NCI-H345 (cell line): ENCODE measurements at places on chromosomes 6 and 20.

DNA sequence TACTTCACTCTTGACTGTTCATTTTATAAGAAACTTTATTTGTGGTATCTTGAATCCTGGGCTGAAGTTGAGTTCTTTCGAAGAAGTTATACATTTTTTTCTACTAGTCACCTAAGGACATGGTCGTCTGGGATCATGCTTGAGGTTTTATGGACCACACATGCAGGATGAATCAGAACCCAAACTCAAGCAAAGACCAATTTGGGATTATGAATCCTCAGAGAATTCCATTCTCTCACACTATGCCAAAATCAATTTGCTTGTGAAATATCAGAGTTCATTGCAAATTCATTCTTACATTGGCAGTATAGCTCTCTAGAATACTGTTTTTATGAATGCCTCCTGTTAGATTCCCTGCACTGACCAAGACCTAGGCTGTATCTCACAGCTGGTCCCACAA, 114.3 kb upstream of the HDAC2 start:
- DNase-seq = no peak

DNA sequence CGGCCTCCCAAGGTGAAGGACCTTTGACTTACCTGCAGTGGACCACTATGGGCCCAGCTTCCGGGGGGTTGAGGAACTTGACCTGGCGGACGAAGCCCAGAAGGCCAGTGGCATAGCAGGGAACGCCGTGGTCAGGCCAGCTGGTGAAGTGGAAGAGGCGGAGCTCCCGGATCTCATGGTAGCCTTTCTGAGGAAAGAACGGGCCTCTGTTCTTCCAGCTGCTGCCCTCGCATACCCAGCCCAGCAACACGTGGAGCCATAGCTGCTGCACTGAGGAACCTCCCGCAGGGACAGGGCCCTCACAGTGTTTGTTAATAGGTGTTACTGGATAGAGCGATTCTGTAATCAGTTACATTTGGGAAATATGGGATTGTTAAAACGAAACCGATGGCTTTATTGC, 492.1 kb upstream of the CHD6 start:
- DNase-seq = no peak

GRCh38 chr20:20406306-20406705, 38.4 kb downstream of the INSM1 start:
- DNase-seq = no peak

DNA sequence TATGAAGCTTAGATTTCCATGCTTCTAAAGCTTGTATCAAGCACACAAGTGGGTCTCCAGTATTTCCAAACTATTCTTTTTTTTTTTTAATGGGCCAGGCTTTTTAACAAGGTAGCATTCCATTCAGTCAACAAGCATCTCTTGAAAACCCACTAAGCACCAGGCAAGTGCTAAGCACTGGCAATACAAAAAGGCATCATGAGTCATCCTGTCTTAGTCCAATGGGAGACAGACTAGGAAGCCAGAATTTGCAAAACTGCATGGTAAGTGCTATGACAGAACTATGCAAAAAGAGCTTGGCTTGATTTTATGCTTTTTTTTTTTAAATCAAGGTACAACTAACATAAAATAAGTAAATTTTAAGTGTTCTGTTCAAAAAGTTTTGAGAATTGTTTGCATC, 109.3 kb upstream of the DST start:
- peak; percentile 4 for DNase-seq

DNA sequence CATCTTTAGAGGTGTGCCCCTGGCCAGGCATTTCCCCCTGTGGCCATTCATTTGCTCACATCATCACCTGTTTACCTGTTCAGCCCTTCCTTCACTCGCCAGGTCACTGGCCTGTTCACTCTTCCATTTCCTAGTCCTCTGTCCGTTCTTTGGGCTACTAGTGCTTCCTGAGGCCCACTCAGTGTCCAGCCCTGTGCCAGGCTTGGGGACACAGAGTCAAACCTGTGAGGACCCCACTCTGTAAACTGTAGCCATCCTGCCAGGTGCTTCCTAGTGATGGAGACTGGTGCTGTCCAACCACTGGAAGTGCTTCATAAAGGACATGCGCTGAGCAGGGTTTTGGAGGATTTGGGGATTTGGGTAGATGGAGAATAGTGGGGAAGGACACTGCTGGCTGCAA, 3.5 kb downstream of the DLGAP4 start:
- no peak for DNase-seq

- no peak for DNase-seq
Measured at GRCh38 chr20:19773471-19773870, 15.4 kb downstream of the RIN2 start.

DNA sequence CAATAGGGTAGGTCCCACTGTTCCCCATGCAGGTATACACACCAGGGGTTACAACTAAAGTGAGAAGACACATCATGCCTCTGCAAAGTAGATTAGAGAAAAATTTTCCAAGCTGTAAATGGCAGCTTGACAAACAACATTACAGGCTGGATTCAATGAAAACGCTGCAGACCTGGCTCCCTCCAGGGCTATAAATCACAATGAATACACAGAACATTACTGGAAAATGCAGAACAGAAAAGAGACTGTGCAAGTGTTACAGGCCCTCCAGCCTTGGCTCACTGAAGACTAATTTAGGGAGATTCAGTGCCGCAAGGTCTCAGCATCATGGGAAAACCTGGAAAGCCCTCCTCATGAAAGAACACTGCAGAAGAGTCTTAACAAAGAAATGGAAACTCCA, 207.8 kb downstream of the KHDC1L start:
- no peak for DNase-seq

- DNase-seq = no peak
Measured at GRCh38 chr6:135086414-135086764, 31.8 kb upstream of the HBS1L start.
